Stimulated activated CD8-positive, alpha-beta memory T cell treated with anti-CD3 and anti-CD28 coated beads, Interleukin-2, amount 100 ng/mL, for 1 hour (primary cell): ENCODE measurements at places on chromosomes 3 and 15.
A peak's percentile ranks its signal among the peaks of the same experiment; 100 is the strongest.

GRCh38 chr3:103048068-103048722 is 613.4 kb downstream of the ZPLD1 start:
- DNase-seq = no peak

DNA sequence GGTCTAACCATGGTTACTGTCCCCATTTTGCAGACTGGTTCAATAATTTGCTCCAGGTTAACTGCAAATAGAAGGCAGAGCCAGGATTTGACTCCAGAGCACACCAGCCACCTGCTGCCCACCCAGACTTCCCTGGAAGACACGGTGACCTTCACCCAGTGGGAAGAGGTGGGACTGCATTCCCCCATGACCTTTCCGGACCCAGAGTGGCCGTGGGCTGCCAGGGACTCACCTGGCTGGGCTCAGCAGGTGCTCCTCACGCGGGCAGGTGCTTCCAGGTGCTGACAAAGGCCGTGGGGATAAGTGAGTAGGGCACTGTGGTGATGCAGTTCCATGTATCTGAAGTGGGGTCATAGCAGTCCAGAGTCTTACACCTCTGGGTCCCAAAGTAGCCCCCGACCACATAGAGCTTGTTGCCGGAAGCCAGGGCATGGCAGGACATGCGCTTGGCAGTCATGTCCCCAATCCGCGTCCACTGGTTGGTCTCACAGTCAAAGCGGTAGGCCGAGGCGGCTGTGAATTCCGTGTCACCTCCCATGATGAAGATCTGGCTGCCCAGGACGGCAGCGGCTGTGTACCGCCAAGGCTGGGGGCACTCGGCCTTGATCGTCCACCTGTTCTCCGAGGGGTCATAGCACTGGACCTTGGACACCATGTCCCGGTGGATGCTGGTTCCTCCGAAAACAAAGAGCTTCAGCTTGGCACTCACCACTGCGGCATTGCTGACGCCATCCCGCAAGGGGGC is 26.8 kb downstream of the KLHL25 start:
- no peak for DNase-seq

DNA sequence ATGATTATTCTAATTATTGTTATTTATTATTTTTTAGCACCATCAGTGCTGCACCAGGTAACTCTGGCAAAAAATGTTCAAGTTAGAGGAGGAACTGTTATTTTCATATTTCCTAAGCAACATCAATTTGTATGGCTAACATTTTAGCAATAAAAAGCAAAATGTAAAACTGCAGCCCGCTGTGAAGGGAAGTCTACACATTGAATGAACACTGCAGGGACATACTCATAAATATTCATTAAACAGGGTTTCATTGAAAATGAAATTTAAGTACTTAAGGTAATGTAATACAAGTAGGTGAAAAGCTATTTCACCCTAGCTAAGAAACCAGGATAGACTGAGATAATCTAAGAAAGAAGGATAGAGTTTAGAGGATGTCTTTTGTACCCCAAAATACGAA is 532.7 kb downstream of the NLGN1 start:
- no peak for DNase-seq

GRCh38 chr3:43861635-43862034 is 170.9 kb downstream of the ABHD5 start:
- no peak for DNase-seq

DNA sequence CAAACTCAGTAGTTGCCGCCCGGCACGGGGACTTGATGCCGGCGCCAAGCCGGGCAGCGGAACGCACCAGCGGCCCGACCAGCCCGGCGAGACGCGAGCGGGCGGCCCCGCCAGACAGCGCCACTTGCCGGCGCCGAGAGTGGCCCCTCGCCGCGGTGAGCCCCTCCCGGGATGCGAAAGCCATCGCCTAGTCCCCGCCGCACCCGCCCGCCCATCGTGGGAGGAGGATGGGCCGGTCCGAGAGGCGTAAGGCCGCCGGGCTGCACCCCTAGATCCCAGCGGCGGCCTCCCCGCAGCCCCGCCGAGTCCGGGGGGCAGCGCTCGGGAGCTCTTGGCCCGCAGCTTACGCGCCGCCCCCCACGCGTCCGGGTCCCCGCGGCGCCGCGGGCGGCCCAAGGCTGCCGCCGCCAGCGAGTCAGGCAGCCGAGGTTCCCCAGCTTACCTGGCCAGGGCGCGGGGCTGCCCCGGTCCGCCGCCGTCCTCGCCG is 609 bp downstream of the GOLGA8A start:
- peak; percentile 20 for DNase-seq

GRCh38 chr15:85473455-85473854 is 93.1 kb downstream of the AKAP13 start:
- DNase-seq = no peak

- DNase-seq = no peak
Measured at GRCh38 chr3:49803465-49804140, 542 bp downstream of the INKA1 start.

DNA sequence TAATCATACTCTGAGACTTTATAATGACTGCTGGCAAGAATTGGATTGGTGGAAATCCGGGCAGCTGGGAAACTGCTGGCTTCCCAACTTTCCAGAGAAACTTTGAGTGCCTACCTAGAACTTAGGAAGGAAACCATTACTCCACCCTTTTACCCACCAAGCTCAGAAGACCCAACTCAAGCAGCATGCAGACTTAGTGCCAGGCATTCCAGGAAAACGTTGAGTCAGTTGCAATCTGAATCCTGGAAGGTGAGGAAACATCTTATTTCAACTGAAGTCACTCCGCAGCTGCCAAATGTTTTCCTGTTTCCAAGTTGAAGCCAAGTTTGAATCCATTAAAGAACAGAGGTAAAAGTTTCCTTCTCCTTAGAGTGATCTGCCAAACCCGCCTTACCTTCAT is 126.5 kb downstream of the ZNF385D start:
- no peak for DNase-seq

- DNase-seq = no peak
Measured at GRCh38 chr3:54831112-54831511, 96.7 kb downstream of the LRTM1 start.

- no peak for DNase-seq
Measured at GRCh38 chr3:182465301-182466185, 327.8 kb upstream of the ATP11B start.

DNA sequence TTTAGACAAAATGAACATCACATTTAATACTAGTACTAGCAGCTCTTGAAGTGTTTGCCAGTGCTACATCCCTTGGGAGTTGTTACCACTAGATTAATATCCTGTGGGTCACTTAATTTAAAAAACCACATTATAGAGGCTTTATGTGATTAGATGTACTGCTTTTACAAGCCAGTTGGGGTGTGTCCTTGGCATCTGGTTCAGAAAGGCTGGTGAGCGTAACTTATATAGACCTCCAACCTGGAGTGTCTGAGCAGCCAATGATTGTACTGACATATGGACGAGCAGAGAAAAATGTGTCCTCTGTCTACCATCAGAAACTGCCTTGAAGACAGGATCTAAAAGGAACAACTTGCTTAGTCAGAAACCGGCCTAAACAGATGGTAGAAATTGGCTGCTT is 306.2 kb upstream of the ATP11B start:
- no peak for DNase-seq
